Bronchial epithelial cell (primary cell): ENCODE measurements at places on chromosomes 7 and 10. TPM values are rescaled to one million over a fixed set of nuclear protein-coding genes. Genes with fewer than 3 reads are reported as not detected.

Gene TMEM225B
- total RNA-seq = 0.53 and 0.77 TPM in 2 replicates

Gene DPYSL4
- total RNA-seq = 0.13 and 0.26 TPM in 2 replicates

Gene ELN
- under 0.01 TPM in 2 replicates for total RNA-seq

Gene NEUROD6
- not detected in 2 replicates for total RNA-seq
